CD8-positive, alpha-beta T cell (primary cell): ENCODE measurements at places on chromosomes 2 and 18. TPM values are rescaled to one million over a fixed set of nuclear protein-coding genes. Genes with fewer than 3 reads are reported as not detected.

SNRPD1 gene
- total RNA-seq, result 41.1 TPM

DNA sequence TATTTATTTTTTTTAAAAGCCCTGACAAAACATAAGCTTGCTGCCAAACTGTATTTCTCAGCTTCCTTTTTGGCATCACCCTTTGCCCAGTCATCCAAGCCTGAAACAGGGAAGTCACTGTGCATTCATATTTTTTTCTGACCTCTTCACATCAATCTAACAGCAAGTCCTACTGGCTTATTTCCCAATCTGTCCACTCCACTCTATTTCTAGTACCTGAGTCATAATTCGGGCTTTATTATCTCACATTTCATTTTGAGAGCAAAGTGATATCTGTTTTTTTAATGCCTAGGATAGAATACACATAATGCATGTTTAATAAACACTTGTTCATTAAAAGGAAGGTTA, 5.1 kb downstream of the HNMT start:
- no peak for DNase-seq

- no peak for DNase-seq
Measured at GRCh38 chr2:52260904-52261303, 1229.0 kb upstream of the NRXN1 start.

- no peak for DNase-seq
Measured at GRCh38 chr2:236654496-236654895, 84.9 kb downstream of the ACKR3 start.

DNA sequence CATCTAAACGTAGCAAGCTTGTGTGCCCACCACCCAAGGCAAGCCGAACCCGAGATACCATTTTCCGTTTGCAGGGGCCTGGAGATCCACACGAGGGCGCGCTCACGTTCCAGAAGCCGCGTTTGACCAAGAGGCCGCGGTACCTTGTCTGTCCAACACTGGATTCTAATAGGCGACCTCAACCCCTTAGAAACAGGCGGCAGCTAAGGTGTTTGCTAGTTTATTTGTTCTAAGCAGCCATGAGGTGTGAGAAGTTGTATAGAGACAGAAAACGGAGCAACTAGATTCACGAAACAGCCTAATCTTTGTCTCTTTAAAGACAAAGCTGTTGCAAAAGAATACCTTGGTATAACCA, 4.2 kb downstream of the HOXD11 start:
- no peak for DNase-seq

D2HGDH gene
- total RNA-seq, result 46.4 TPM
